ENCODE measurements at places on chromosomes 2 and 18.

DNA sequence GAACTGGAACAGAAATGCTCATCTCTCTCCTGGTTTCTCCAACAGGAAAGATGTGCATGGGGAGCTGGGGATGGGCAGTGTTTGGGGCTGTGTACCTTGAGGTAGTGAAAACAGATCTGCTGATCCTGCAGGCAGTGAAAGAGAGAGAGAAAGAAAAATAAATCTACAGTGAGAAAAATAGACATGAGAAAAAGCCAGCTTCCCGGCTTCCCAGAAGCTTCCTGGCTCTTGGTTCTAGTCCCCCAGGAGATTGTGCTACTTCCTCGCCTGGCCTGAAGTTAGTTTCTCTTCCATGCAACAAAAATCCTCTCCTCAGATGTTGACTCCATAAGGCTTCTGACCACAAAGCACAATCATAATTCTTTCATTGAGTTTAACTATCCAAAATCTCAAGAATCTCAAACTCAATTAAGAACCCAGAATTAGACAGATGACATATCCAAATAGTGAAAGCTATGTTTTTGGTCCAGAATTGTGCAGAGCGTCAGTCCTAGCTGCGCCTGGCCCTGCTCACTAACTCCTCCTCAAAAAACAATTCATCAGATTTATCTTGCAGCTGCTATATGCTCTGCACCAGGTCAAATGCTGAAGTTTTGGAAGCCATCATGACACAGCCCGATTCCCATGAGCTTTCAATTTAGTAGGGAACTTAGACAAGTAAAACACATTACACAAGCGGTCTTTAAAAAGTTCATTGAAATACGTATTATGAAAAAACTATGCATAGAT lies 20.1 kb upstream of the NAB1 start:
- no peak for DNase-seq

- DNase-seq, result no peak
Measured at GRCh38 chr2:115838539-115838938, 1396.1 kb downstream of the DPP10 start.

GRCh38 chr2:182064019-182064778 lies 78.5 kb downstream of the PPP1R1C start:
- no peak for DNase-seq

GRCh38 chr2:238963971-238964328 lies 116.1 kb downstream of the TWIST2 start:
- no peak for DNase-seq

- DNase-seq, result no peak
Measured at GRCh38 chr2:223161873-223162458, 110.0 kb downstream of the KCNE4 start.

- DNase-seq, result no peak
Measured at GRCh38 chr2:227347117-227347516, 22.1 kb downstream of the MFF start.

DNA sequence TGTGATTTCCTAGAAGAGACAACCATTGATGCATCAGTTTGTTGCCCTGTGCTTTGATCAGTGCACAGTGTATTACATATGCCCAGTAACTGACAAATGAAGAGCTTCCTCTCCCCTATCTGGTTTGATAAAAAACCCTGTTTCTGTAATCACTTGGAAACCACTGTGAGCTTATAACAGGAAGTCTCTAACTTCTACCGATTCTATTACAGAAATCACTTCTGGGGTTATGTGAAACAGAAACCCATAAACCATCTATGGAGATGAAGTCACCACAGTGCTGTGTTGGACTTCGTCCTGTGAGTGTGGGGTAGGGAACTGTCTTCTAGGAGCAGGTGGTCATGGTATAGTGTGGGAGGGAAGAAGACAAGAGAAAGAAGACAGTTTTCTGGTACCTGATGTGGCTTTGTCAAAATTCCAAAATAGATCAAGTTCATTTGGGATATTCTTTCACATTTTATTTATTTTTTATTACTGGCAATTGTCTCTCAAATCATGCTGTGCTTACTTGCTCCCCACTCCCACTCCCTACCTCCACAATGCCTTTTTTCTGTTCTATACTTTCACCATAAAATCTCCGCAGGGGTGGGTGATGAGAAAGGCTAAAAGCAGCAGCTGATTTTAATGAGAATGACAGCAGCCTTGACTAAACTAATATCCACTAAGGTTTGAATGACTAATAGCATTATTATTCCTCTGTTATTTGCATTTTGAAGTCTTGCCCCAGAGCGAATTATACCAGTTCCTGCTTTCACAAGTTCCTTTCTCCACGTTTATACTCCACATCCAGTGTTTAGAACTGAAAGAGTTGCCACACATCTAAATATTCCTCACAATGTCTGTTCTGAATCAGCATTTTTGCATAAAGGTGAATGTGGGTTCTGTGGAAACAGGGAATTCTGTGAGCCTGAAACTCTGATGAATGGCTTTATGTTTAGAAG lies 41.7 kb upstream of the RND3 start:
- no peak for DNase-seq

- no peak for DNase-seq
Measured at GRCh38 chr2:122634256-122634655, 878.8 kb downstream of the TSN start.

Measured in cortex of kidney (tissue), 1 donor.